Stimulated activated CD8-positive, alpha-beta memory T cell treated with anti-CD3 and anti-CD28 coated beads, Interleukin-15, amount 100 ng/mL, for 24 hours (primary cell): ENCODE measurements at places on chromosomes 5 and 9.

DNA sequence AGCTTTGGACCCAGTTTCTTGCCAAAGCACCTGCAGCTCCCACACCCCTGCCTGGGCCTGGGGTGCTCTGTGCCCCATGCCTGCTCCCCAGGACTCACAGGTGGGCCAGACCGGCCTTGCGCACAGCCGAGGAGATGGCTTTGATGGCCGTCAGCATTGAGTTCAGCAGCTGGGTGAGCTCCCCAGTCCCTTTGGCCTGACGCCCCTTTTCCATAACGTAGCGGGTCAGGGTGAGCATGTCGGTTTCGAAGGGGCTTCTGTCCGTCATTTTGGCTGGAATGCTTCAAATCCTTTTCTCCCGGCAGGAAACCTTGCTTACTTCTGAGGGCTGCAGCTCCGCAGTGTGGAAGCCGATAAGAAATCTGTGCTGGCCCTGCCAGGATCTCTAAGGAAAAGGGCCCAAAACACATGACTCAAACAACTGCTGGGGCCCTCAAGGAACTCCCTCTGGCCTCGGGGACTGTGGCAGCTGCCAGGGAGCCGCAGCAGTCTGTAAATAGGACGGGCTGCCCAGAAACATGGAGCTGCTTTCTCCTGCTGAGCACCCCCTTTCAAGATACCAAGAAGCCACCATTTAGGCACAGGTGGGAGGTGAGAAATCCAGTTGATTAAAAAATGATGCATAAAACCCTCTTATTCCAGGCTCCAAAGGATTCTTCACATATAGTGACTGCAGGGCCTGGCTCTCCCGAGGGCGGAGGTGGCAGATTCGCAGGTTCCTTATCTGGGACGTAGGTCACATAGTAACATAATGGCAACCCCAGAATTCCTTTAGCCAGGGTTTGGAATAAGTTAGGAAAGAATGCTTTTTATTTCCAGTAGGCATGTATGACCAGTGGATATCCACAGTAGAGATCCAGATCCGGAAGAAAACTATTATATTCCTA lies at the start of gene FBP2:
TSS of gene FBP2 (minus strand) at position 366 of the 887 bp plus-strand sequence. CDS start at position 268, 98 bp downstream.
- DNase-seq: no peak

GRCh38 chr5:77086689-77087483 lies at the start of gene ZBED3:
Gene ZBED3, minus strand, starts transcription at chr5:77087285. Its CDS starts 9,407 bp downstream, at chr5:77077878.
- peak; percentile 21 for DNase-seq

DNA sequence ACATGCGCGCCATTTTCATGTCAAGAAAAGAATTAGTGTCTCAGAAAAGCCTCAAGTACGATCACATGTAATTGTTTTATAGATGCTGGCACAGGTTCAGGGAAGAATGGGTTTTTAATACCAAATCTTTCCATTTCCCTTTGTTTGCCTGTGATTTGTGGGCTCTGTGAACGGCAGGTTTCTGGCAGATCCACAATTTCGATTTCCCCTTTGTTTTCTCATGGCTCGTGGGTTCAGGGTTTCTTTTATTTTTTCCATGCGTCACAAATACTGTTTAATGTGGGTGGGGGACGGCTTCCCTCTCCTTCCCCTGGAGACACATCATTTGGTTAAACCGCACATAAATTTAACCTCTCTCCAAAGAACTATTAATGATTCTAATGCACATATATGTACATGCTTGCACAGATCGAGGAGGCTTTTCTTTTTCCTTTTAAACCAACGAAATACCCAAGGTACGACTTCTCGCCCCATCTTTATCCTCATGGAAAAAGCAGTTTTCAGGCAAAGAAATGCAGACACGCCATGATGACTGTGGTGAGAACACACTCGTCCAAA lies 195.9 kb downstream of the SLIT3 start:
- no peak for DNase-seq

DNA sequence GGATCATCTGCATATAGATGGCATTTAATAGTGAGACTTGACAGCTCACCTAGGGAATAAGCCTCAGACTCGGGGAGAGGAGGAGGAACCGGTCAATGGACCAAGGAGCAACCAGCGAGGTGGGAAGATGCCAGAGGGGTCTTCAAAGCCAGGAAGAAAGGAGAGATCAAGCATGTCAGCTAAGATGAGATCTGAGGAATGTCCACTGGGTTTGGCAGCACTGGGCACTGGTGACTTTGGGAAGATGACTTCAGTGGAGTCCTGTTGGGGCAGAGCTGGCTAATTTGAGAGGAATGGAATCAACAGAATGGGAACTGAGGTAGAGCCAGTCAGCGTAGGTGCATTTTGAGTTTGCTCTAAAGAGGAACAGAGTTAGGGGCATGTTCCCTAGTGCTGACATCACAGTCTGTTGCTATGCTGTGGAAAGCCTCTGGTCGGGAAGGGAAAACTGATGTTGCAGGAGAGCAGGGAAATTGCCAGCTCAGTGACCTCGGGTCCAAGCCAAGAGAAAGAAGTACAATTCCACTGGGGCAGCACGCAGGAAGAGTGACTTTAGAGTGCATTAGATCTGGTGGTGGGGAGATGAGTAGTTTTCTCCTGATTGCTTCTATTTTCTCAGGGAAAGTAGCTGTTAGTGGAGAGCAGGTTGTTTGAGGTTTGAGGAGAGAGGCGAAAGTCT lies 56.9 kb downstream of the ZNF618 start:
- no peak for DNase-seq

GRCh38 chr5:138824516-138824915 lies 50.6 kb downstream of the LRRTM2 start:
- no peak for DNase-seq
